Activated CD4-positive, alpha-beta T cell treated with anti-CD3 and anti-CD28 coated beads, Interleukin-2, Interleukin-4, amounts not matched to agents 100 ng/mL and 50 ng/mL, durations not matched to agents 16 hours and 8 hours (primary cell): ENCODE measurements at places on chromosomes 7 and 10.

GRCh38 chr7:867406-868188 lies 8.8 kb upstream of the GET4 start:
- DNase-seq = no peak

GRCh38 chr10:114821915-114822443 lies 399 bp downstream of the FHIP2A start:
- no peak for DNase-seq

DNA sequence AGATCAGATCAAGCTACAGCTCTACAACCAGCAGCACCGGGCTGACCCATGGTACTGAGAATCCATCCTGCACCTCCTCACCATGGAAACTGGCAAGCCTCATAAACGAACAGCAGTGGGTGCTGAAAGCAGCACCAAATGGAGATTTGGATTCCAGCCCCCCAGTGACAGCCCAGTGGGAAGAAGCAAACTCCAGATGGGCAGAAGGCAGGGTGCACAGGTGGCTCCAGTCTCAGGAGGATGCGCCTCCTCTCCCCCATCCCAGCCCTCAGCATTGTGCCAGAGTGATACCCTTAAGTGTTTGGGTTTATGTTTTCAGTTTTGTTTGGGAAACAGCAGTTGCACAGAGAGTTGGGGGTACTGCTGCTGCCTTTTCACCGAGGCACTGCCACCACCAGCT lies 20.6 kb upstream of the SMO start:
- DNase-seq = no peak

DNA sequence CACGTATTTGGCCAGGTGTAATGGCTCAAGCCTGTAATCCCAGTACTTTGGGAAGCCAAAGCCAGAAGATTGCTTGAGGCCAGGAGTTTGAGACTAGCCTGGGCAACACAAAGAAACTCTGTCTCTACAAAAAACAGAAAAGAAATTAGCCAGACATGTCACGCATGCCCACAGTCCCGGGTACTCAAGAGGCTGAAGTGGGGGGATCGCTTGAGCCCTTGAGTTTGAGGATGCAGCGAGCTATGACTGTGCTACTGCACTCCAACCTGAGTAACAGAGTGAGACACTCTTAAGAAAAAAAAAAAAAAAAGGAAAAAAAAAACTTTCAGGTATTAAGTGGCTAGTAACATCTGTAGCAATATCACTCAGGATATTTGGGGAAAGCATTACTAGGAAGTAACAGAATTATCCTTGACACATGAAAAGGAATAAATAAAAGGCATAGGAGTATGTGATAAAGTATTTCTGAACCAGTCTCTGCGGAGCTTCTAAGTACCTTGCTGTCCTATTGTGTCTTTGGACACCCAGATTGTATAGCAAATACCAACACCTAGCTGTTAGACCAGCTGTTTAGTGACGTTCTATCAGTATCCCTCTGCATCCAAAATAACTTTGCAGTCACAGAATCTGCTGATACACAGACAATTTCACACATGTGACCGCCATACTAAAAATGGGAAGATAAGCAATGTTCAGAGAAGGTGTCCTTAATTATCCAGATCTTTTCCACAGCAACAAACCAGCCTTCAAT lies 74.4 kb downstream of the CYTH3 start:
- DNase-seq = no peak

GRCh38 chr7:35250941-35251340 lies 3.0 kb downstream of the TBX20 start:
- no peak for DNase-seq

DNA sequence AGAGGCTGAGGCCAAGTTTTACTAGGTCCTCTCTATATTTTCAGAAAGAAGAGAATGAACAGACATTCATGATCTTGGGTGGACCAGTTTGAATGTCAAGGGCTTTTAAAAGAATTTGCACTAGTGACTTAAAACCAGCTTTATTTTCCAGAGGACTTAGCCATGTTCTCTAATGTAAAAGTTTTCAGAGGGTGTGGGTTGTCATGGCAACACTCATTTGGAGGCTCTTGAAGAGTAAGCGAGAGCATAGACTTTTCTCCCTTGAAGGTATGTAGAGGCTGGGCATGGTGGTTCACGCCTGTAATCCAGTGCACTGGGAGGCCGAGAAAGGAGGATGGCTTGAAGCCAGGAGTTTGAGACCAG lies 61.1 kb downstream of the GATA3 start:
- DNase-seq = no peak

DNA sequence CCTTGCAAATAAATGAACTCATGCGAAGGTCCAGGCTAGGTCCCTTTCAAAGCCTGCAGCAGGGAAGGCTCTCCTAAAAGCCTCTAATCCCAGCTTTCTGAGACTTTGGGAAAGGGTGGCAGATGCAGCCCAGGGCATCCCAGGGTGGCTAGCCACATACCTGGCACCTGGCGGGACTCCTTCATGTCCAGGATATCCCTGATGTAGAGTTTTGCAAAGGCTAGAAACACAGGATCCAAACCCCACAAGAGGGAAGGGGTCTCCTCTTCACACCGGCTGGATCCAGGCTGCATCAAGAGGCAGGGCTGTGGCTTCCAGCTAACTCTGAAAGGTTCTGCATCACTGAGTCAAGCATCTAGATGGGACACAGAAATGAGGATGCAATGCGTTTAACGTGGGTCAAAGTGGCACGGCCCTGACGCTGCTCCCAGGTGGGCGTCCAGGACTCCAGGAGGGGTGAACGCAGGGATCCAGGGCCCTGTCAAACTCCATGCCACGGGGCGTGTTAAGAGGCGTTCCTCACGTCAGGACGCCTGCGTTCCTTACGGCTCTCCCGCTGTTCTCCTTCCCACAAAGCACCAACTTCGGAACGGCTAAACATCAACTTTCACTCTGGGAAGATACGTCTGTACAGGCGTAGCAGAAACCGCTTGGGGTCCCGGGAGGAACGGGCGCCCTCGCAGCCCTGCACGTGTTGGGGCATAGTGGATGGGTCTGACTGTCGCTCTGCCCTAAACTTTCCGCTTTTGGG lies 507 bp downstream of the STN1 start:
- DNase-seq = peak; percentile 19

DNA sequence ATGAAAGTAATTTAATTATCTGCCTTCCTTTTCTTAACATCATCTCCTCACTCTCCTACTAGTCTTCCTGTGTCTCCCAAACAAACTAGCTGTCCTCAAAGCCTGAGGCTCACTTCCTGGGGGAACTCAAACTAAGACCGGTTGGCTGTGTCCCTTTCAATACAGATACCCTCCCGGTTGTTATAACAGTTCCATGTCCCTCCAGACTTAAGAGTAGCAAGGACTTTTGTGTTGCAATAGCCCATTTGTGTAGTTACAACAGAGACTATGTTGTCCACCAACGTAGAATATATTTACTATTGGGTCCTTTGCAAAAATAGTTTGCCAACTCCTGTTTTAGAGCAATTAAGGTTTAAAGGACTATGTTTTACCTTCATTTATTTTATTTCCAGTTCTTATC lies 8.6 kb upstream of the TARP start:
- DNase-seq = no peak

GRCh38 chr10:107434201-107434600 lies 269.7 kb upstream of the SORCS1 start:
- no peak for DNase-seq

GRCh38 chr7:2814946-2815874 lies 28.9 kb downstream of the GNA12 start:
- DNase-seq = no peak

DNA sequence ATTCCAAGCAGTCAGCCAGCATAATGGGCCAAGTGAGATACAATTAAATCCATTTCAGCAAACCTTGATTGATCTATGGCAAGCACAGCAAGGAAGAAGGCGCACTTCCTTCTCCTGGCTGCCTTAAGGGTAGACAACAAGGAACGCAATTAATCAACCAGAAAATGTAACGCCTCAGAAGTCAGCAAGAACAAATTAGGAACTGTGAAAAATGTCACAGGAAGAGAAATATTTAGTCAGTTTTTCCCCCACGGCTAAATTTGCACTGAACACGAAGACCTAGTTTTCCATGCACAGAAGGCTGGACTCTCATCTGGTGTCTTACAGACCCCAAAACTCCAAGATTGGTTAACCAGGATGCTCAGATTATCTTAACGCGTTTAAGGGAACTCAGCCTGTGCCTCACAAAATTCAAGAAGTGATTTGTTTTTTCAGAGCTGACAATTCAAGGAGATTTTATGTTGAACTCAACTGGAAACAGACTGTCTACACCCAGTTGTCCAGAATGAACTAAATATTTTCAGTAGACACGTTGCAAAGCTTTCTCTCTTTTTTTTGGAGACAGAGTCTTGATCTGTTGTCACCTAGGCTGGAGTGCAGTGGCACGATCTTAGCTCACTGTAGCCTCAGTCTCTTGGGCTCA lies 14.2 kb downstream of the SNX8 start:
- peak; percentile 19 for DNase-seq

DNA sequence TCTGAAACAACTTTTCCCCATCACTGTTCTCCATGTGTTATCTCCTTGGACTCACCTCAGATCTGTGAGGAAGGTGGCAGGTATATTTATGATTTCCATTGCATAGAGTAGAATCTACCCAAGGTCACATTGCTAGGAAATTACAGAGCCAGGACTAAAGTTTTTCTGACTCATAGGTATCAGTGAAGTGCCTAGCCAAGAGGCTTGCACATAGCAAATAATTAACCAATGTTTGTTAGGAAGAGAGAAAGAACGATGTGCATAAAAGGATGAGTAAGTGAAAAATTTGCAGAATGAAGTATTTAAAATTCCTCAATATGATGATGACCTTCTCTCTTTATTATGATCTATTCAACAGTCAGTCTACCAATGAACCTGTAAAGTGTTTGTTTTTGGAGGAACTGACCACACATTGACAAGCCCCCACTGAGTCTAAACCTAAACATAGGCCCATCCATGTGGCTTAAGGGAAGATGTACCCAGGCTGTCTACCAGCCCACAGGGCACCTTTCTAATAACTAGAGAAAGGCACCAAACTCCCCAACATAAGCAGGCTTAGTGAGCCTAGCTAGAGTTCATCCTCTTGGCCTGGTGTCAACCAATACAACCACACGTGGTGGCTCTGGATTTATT lies 252.9 kb upstream of the ZMIZ1 start:
- DNase-seq = no peak

DNA sequence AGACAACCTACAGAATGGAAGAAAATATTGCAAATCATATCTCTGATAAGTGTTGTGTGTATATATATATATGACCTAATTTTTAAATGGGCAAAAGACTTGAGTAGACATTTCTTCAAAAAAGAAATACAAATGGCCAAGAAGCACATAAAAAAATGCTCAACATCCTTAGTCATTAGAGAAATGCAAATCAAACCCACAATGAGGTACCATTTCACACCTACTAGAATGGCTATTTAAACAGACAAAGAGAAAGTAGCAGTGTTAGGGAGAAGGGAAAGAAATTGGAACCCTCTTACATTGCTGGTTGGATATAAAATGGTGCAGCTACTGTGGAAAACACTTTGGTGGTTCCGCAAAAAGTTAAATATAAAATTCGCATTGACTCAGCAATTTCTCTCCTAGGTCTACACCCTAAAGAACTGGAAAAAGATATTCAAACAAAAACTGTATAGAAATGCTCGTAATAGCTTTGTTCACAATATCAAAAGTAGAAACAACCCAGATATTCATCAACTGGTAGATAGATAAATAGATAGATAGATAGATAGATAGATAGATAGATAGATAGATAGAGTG lies 16.3 kb downstream of the ACSL5 start:
- peak; percentile 9 for DNase-seq

DNA sequence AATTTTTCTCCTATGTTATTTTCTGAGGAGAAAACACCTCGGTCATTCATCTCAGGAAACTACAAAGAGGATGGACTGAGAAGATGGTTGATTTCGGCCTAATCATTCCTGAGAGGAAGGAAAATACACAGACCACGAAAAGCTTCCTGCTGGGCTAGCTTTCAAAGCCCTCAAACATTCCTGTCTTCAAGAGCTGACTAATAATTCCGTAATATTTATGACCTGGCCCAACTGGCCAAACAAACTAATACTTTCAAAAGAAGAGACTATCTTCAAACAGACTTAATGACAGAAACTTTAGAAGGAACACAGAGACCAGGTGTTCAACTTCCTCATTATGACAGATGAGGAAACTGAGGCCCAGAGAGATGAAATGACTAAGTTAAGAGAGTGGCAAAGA lies 215.1 kb upstream of the FRMD4A start:
- no peak for DNase-seq

DNA sequence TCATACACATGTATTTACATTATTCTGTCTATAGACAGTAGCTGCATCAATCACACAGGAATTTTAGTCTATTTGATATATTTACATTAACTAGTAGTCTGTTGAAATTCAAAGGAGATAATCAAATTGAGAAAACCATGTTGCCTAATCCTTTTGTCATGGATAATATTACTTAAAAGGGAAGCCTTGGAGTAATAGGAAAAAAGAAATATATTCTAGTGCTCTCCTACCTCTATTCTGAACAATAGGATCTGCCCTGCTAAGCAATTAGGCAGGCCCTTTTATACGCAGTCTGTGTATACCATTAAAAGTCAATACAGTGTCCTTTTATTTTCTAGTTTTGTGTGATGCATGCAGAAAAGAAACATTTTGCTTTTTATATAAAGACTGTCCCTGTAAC lies 24.5 kb downstream of the UMAD1 start:
- DNase-seq = no peak

DNA sequence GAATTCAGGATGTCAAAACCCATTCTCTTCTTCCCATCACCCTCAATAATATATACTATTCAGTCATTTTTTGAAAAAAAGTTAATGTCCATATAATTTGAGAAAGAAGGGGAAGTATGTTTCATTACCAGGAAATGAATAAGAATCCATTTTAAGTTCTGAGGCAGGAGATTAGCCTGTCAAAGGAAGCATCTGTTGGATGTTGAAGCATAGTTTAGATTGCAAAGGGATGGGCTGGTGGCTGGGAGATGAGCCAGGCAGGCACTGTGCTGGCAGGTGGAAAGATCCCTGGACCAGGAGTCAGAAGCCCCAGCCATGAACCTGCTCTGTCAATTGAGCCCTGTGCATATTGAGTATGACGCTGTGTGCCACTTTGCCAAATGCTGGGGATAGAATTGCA lies 48.4 kb upstream of the CRTAC1 start:
- DNase-seq = no peak

DNA sequence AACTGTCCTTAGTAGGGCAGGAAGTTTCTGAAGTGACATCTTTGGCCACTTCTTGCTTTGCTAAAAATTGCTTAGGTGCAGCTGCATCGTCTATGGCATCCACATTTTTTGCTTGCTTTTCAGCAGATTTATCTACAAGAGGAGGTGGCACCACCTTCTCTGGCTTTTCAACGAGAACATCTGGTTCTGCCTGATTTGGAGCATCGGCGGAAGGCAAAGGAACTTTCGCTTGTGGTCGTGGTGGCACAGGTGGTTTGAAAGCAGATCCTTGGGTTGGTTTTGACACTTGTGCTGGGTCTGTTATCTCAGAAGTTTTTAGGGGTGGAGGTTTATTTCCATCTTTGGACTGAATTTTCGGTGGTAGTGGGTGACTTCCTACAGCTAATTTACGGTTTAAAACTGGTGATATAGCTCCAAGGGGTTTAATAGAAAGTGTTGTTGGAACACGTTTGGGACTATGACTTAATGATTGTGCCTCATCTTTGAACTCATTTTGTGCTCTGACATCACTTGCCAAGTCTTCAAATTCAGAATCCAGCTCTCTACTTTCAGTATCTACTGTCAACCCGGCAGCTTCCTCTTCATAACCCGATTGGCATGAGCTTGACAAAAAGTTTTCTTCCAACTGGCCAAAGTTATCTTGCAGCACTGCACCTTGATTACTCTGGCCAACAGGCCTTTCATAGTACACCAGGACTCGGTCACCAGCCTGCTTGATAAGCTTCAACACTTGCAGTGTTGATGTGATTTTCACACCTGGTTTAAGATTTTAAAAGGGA lies 44.0 kb downstream of the SLC18A2 start:
- DNase-seq = no peak

- no peak for DNase-seq
These were observed 18.9 kb upstream of the YAE1 start for GRCh38 chr7:39547336-39547735.
